ENCODE measurements at places on chromosomes 11 and 22.

DNA sequence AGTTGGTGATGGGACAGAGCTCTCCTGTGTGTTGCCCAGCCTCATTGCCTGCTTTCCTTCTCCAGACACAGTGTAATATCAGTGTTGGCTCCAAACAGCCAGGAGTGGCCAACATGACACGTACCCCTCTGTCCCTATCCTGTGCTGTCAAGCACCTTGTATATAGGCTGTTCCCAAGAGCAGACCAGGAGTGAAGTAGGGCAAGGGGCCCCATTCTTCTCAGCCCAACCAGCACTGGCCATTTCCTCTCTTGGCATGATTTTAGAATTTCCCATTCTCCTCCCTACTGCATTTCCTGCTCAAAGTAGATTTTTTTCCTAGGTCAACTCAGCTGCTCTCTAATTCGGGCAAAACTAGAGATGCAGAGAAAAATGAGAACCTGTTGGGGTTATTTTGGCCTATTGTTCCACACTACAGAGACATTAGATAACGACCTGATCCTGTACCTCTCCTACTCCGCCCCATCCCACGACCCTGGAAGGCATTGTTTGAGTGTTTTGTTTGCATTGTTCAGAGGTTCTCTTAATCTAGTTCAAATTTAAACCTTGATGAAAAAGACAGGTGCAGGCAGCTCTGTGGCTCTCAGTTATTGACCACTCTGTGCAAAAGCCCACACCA lies 95.6 kb downstream of the RASSF10 start:
- DNase-seq = no peak

DNA sequence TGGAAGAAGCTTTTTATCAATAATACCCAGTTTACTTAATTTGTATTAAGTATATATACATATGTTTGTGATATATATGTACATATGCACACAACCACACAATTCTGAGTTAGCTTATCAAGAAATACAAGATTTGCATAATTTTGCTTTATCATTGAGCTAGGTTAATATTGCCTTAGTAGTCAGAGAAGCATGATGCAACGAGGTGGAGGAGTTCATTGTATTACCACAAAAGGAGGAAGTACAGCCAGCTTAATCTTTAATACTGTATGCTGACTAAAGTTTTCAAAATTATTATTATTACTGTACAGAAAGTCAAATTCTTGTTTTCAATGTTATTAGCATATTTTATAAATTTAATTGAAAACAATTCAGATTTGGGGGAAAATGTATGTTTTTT lies 278.4 kb upstream of the PDGFD start:
- DNase-seq = no peak

DNA sequence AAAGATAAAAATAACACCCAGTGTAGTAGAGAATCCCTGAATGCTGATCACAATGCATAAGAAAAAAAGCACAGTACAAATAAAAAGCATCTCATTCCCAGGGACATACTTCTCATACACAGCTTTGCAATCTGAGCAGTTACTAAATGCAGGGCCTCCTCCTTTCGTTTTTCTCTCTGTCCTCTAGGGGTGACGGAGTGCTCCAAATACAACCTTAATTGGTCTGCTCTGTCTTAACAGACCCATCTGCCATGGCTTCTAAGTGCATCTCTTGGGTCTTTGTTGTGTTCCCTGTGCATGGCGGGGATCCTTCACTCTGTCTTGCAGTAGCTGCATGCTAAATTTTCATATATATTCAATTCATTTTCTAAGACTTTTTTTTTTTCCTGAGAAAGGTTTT lies 1114.2 kb upstream of the RAG2 start:
- DNase-seq = no peak

- no peak for DNase-seq
Measured at GRCh38 chr11:19892387-19892786, 179.8 kb downstream of the NAV2 start.

GRCh38 chr11:105520706-105521345 lies 89.0 kb upstream of the GRIA4 start:
- no peak for DNase-seq

DNA sequence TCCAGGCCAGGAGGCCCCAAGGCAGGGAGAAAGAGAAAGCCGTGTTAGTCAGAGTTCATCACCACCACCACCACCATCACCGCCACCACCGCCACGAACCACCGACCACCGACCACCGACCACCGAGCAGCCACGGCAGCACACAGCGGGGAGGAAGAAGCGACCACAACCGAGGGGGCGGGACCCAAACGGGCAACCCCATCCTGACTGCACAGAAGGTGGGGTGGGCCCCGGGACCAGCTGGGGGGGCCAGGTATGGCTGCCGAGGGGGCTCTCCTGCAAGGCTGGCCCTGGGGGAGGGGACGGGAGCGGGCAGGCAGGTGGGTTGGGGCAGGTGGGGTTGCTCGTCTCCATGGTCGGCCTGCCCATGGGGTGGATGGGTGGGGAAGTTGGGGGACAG lies 34.2 kb downstream of the SYT7 start:
- DNase-seq = no peak

GRCh38 chr11:95544095-95544856 lies 245.3 kb downstream of the FAM76B start:
- no peak for DNase-seq

DNA sequence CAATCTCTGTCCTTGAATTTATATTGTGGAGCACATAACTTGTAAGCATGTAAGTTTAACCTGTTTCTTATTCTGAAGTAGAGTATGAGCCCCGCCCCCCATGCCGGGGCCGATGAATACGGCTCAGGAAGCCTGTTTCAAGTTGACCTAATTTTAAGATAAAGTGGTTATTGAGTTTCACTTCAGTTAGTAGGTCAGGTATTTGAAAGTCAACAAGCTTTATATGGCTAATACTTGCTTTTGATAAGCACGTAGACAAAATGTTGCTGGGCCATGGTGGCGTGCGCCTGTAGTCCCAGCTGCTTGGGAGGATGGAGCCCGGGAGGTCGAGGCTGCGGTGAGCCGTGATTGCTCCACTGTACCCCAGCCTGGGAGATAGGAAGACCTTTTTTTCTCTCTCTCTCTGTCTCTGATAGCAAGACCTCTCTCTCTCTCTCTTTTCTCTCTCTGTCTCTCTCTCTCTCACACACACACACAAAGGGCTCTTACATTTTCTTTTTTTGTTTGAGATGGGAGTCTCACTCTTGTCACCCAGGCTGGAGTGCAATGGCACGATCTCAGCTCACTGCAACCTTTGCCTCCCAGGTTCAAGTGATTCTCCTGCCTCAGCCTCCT lies 14.4 kb downstream of the YWHAH start:
- DNase-seq = no peak

DNA sequence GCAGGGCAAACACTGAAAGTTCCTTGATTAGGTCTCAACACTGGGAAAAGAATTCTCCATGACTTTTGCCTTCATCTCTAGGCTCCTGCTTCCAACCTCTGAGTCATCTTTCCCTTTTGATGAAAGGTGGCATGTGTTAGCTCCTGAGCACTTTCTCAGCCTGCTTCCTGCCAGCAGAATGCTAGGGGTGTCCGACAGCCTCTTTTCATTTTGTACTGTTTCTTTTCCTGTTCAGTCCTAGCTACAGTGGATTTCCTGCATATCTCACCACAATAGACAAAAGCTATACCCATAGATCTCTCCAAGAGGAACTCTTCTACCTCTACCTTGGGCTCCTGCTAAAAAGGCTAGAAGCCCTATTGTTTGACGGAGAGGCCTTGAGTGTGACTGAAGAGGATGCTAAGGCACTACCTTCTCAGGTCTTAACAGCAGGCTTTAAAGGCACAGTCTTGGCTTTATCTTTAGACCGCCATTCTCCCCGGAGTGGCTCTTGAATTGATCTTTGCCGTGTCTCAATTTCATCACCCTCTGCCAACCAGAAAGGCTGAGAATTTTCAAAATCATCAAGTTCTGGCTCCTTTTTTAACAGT lies 145.5 kb downstream of the RBFOX2 start:
- DNase-seq = peak; percentile 21

- no peak for DNase-seq
Measured at GRCh38 chr22:25661073-25661472, 80.9 kb upstream of the MYO18B start.

- no peak for DNase-seq
Measured at GRCh38 chr11:83566950-83567349, 280.8 kb upstream of the CCDC90B start.

- DNase-seq = no peak
Measured at GRCh38 chr11:46800177-46800576, 45.9 kb downstream of the CKAP5 start.

GRCh38 chr11:86396396-86396795 lies 21.7 kb downstream of the CCDC81 start:
- peak; percentile 27 for DNase-seq

DNA sequence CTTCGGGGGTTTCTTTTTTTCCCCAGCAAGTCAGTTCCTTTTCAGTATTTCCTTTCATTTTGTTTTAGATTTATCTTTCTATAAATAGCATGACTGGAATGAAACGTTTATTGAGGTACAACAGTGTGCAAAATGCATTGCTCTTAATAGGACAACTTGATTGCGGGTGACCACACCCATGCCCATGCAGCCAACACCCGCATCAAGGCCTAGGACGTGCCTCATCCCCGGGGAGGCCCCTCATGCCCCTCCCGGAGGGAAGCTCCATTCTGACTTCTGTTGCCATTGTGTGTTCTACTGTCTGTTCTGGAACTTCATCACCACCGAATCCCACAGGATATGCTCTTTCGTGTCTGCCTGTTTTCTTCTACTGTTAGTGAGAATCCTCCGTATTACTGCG lies 82.2 kb downstream of the RPS6KA4 start:
- no peak for DNase-seq

DNA sequence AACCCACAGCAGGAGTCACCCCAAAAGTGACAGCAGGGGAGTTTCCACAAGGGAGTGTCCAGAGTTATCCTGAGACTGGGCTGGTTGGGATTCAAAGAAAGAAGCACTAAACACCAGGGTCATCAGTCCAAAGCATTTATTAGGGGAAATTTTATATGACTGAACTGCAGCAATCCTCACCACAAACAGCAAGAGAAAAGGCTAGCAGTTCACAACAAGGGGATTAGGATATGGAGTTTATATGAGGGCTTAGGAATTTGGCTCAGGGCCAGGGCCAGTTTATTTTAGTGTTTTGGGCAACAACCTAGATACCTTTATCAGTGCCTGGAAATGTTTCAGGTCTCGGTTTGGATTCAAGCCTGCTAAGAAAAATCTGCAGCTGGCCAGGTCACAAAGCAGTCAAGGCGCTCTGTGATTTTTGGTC lies 4.6 kb upstream of the TMEM126A start:
- DNase-seq = no peak

DNA sequence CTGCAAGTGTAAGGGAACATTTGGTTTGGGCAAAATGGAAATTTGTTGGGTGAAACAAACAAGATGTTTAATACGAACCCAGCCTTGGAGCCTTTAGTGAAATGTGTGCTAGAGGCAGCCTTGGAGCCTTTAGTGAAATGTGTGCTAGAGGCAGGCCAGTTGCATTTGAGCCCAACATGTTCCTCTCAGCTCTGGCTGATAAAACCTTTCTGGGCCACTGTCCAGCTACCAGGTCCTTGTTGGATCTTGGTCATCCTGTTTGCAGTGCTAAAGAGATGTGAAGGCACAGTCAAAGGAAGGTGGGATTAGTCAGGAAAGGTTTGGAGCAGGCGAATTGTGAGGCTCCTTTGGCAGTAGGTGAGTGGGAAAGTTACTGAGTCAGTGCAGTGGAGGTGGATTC lies 48.9 kb downstream of the CEP164 start:
- DNase-seq = no peak

DNA sequence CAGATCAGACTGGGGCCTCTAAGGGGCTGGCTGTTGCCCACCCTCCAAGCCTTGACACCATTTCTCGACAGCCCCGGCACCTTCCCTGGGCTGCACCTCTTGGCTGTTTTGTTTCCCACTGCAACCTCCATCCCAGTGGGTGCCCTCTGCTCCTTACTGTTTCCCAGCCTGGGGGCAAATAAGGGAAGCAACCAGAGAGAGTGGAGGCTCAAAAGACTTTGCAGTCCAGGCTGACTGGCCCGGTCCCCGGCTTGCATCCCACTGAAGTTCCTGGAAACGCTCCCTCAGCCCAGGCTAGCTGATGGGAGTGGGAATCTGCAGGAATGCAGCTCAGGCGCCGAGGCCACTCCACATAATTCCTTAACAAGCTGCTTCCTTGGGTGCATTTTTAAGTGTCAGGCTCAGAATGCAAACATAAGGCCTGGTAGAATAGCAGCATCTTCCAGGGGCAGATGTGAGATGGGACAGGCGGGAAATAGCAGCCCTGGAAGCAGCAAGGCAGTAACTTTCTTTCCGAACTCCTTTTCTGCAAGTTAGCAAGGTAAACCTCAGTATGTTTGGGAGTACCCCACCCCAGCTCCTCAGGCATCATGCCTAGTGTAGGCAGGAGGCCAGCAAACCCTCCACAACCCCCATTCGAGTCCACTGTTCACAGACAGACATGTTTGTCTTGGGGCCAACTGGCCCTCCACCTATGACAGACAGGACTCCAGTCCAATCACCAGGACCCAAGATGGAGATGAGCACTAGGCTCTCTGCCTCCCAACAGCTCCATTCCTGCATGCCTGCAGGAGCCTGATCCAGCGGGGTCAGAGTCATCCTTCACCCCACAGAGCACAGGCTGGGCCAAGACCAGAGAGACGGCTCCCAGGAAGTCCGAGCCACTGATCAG lies 39.3 kb downstream of the RPL27A start:
- no peak for DNase-seq

DNA sequence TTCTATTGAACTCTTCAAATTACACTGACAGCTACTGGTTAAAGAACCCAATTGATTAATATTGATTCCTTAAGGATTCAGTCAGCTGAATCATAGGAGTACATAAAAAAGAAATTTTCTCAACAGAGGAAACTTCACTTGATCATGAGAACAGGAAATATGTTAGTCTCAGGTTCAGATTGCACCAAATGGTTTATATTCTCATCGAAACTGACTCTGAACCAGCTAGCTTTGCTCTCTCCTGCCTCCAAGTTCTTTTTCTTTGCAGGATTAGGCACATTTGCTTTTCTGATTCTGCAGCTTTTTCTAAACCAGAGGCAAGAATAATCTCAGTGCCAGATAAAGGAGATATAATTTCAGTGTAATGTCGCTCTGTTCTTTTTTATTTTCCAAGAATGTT lies 33.2 kb upstream of the CTSC start:
- DNase-seq = no peak

DNA sequence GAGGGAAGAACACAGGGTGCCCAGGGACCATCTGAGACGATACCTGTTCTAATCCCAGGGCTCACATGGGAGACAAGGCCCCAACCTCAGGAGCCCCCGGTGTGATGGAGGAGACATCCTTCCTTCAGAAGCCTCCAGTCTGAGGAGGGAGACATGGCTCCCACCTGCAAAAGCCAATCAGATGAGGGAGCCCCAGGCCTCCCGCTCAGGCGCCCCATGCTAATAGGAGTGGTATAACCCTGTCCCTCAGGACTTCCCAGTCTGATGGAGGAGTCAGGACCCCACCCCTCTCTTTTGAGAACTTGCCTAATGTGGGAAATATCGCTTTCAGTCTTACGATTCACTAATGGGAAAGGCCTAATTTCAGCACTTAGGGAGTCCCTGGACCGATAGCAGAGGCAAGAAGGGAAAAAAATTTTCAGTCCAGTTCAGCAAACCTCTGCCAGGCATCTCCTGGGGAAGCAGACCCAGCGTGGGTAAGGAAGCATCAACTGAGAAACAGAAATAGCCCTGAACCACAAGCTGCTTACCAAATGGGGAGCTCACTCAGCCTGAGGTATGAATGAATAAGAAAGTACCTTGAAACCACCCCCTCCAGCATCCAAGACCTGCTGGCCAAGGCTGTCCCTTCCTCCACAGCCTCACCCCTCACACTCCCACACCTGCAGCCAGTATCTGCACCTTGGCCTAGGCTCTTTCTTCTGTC lies 5.9 kb downstream of the ARRB1 start:
- no peak for DNase-seq
